A172 (cell line): ENCODE measurements at places on chromosomes 6 and 20. TPM values are rescaled to one million over a fixed set of nuclear protein-coding genes. Genes with fewer than 3 reads are reported as not detected.

- no peak for DNase-seq
Observed at GRCh38 chr20:58059260-58059544, 169.3 kb downstream of the ANKRD60 start.

GRCh38 chr6:56556751-56557540, 85.7 kb downstream of the DST start:
- no peak for DNase-seq

GRCh38 chr6:169075211-169075914, 178.3 kb downstream of the THBS2 start:
- DNase-seq = no peak

DNA sequence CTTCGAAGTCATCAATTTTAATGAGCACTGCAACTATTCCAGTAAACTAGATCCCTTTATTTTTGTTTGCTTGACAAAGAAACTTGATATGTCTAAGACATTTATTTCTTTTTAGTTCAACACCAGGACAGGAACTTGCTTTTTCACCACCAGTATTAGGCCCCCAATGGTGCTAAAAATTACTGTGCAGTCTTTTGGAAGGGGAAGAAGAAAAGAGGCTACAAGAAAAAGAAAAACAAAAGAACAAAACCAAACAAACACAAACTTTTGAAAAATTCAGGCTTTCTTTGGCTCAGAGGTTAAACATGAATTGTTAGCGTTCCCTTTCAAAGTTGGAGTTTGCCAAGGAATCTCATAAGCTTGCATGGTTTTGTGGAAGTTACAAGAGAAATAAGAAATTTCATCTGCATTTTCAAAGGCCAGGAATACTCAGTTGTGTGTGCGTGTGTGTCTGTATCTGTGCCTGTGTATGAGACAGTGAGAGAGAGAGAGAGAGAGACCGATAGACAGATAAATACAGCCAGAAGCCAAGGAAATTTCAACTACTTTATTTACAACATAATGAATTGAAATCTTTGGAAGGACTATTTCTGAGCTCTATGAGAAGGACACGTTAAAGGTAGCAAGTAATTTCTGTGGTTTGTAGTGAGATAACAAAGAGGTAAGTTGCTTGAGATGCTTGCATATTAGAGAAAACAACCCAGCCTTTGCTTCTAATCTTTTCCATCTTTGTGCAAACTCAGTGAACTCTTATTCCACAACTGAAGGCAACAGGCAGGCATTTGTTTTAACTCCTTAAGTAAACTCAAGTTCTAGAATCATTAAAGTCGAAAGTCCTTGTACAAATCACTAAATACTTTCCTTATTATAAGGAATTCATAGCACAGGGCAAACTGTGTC, 171.0 kb upstream of the CITED2 start:
- DNase-seq = no peak

DNA sequence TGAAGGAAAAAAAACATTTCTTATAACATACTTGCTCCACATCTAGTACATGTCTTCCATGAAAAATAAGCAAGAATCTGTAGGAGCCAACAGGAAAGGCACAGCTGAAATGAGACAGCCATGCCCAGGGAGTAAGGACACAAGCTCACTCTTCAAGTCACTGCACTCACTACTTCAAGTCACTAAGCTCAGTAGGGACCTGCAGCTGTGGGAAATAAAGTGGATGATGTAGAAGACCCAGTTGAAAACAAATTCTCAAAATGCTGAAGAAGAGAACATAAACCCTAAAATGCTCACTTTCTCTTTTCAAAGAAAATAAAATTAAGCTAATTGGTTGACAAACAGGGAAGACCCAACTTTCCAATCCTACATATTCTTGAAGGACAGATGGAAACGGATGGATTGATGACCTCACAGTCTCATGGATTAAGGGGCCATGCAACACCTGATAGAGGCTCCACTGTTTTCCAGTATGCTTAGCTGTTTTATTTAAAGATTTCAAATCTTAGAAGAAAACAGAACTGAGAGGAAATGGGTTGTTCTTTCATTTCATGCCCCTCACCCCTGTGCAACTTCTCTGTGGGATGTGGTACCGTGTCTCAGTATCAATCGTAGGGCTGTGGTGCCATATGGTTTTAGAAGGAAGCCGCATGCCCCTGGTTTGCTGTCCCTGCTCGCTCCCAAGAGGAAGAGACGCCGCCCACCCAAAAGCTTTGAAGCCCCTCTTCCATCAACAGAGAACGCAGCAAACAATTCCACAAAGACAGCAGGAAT, 133.3 kb downstream of the WDR27 start:
- DNase-seq = no peak

PLCB4 gene
- total RNA-seq = 22.7 and 26.8 TPM in 2 replicates

DNA sequence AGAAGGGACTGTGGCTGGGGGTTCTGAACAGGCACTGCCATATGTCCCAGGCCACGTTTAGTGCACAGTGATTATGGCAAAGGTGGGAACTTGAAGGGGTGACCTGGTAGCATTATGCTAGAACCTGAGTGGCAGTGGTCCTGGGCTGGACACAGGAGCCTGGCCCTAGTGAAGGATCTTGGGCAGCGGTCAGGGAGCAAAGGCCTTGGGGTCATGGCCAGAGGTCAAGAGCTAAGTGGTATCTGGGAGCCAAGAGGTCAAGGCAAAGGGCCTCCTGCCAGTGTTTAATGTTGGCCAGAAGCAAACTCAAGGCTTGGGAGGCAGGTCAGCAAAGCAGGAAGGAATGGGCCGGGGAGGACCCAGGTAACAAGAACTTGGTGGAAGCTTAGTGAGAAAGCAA, 254.5 kb downstream of the CDH26 start:
- no peak for DNase-seq

FAM83B gene
- not detected in 2 replicates for total RNA-seq

- no peak for DNase-seq
Observed at GRCh38 chr6:84467296-84467695, 239.9 kb upstream of the CEP162 start.

DNA sequence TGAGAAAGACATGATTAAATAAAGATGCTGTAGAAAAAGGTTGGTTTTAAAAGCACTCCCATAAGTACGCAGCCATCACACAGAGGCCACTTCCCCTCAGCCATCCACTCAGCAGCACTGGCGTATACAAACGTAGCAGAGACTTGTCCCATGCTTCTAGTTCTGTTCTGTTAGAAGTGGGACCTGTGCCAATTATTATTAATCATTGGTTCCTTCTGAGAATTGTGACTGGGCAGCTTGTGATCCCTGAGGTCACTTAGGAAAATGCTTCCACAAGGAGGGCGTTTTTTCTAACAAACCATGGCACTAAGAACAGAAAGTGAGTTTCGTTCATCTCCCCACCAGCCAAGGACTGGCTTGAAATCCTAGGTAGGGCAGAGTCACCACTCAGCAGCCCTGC, 53.9 kb downstream of the FAM120B start:
- no peak for DNase-seq

GRCh38 chr6:163412801-163413344, 1.6 kb upstream of the QKI start:
- no peak for DNase-seq

DNA sequence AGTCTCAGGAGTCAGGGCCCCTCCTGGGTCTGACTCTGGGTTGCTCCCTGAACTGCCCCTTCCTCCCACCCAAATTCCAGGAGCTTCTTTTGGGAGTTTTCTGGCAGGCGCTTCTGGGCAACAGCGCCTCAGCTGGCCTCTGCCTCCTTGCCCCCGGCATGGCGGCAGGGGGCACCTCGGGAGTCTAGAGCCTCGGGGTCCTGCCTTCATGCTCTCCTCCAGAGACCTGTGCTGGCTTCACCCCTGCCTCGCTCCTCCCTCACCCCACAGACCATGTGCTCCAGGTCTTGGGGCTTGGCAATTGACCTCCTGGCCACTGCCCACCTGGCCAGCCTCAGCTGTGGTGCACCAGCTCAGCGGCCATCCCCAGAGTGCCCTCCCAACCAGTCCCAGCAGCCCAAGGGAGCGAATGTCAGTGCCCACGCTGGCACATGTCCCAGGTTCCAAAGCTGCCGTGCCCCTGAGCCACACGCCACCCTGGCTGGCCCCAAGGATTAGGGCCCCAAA, 43.4 kb downstream of the SRC start:
- DNase-seq = no peak

DNA sequence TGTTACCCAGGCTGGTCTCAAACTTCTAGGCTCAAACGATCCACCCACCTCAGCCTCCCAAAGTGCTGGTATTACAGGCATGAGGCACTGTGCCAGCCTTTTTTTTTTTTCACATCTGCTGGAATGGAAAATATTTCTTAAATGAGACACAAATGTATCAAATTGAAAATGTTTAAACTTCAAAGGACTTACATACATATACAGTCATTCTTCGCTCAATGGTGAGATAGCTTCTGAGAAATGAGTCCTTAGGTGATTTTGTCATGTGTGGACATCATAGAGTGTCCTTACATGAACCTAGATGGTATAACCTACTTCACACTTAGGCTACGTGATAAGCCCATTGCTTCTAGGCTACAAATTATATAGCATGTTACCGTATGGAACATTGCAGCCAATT, 43.1 kb downstream of the MICA start:
- DNase-seq = no peak

DNA sequence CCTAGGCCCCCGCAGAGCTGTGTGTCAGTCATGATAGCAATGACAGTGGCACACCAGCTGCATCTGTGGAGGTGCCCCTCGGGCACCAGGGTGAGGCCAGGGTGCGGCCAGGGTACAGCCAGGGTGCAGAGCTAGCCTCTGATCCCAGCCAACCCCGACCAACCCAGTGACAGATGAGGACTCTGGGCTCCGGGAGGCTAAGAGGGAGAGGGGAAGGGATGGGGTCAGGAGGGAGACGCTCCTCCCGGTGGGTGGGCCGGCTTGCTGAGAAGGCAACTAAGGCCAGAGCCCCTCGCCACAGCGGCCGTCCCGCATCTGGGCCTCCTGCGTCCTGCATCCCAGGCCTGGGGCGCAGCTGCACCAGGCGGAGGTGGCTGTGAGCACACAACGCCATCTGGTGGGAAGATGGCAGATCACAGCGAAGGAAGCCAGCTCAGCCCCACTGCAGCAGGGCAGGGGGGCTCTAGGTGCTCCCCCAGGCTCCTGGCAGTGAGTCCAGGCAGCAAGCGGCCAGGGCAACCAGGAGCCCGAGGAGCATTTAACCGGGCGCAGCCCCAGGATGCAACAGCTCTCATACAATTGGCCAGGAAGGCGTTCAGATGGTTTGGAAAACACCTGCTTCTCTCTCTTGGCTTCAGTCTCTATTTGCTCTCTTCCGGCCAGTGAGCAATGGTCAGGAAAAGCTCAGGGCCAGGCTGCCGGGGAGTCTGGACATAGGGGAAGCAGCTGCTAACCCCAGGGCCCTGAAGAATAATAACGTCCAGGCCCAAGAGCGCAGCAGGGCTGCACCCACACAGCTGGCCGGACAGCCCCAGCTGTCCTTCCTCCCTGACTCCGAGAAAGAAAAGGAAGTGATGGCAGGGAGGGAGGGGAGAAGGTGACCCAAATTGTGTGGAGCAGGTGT, 169.4 kb downstream of the TAF4 start:
- DNase-seq = peak; percentile 44

GRCh38 chr6:165925474-165926156, 242.0 kb downstream of the TBXT start:
- DNase-seq = no peak

DNA sequence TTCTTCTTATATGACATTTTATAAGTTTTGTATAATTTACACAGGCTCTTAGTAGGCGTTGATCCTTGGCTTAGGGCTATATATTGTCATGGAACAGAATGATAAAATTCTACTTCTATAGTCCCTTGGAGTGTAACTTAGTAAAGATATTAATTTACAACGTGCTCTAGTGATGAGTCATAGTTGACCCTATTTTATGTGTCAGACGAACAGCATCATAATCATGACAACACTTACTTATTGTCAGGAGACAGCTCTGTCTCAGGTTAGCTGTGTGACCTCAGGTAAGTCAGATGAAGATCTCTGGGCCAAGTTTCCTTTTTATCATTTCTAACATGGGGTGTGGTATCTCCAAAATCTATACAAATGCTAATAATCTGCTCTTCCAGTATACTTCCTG, 473.5 kb downstream of the UTRN start:
- DNase-seq = peak; percentile 8

SLC25A27 gene
- total RNA-seq = 0.02 and 2.9 TPM in 2 replicates

PHACTR1 gene
- total RNA-seq = 0.55 and 1.6 TPM in 2 replicates

- DNase-seq = no peak
Observed at GRCh38 chr20:40134176-40134575, 554.9 kb downstream of the MAFB start.

PRSS16 gene
- total RNA-seq = 0.12 and 0.62 TPM in 2 replicates

ATXN1 gene
- total RNA-seq = 11.4 and 12.4 TPM in 2 replicates

- peak; percentile 50 for DNase-seq
Observed at GRCh38 chr6:53811082-53811481, 16.3 kb downstream of the LRRC1 start.

POM121L2 gene
- not detected in 2 replicates for total RNA-seq

DNA sequence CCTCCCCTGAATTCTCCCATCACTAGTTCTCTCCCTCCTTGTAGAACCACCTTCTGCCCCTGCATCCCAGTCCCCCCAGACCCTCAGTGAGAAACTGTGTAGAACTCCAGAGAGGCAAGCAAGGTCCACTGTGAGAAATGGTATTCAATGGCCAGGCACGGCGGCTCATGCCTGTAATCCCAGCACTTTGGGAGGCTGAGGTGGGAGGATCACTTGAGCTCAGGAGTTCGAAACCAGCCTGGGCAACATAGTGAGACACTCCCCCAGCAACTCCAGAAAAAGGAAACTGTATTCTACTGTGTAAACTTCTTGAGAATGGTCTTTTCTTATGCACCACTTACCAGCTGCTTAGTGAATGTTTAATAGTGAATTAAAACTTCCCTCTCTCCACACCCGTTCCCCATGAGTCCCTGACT, 8.2 kb upstream of the CD83 start:
- DNase-seq = no peak

GRCh38 chr6:161543684-161544309, 269.9 kb upstream of the AGPAT4 start:
- no peak for DNase-seq

GRCh38 chr6:29815118-29815750, 12.4 kb upstream of the HLA-G start:
- no peak for DNase-seq

DNA sequence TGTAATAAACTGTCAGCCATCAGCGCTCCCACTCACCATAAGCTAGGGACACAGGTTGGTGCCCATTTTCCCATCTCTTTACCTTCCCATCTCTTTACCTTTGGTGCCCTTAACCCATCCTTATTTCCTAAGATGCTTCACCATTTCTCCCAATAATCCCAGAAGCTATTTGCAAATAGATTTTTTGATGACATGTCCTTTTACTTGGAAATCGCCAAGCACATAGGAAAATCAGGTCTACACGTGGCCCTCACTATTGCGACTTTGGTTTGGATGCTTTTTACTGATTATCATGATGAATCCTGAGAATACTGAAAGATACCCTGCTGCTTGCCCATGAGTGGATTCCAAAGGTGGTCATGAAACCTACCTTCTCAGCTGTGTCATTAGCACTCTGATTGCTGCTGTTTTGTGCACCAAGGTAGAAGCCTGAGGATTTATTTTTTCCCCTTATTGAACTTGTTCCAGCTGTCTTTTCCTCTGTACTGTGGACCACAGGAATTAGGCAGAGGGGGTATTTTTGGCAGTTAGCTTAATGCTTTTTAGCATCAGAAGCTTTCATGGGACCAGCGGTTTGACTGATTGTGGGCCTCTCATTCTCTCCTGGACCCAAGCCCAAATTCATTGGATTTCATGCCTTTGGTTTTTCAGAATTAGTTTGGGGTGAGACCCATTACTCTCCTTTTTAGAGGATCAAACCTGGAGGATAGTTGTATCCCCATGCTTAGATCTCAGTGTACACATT, 229.6 kb upstream of the RIN2 start:
- DNase-seq = no peak

RHAG gene
- total RNA-seq = not detected in 2 replicates

RBM24 gene
- total RNA-seq = 13.2 and 14.5 TPM in 2 replicates
